ENCODE measurements at places on chromosomes 13 and 19.

GRCh38 chr13:51925865-51926527, 64.2 kb downstream of the CCDC70 start:
- no peak for DNase-seq

DNA sequence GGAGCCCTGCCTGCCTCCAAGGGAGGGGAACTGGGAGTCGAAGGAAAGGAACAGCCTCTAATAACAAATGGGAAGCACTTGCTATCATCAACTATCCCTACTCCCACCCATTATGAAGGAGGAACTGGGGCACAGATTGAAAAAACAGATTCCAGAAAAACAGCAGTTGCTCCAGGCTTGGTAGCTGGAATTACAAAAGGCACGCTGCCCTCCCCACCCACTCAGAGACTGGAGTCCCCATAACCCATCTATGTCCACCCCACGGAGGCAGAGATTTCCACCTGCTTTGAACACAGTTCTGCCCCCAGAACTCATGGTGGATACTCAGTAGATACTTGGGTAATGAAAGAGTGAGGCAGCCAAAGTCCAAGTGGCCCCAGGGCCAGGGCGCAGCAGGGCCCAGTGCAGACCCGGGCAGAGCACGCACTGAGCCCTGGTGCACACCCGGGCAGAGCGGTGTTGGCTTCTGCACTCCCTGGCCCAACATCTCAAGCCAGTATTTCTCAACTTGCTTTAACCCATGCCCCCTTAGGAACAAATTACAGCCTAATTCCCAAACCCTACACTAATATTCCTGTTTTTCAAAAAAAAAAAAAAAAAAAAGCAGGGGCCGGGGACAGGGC, 19.1 kb upstream of the CCNP start:
- DNase-seq, result no peak

- DNase-seq, result no peak
Observed at GRCh38 chr19:18456974-18457373, 19.0 kb upstream of the ISYNA1 start.

GRCh38 chr13:19862481-19863313, 752 bp downstream of the ZMYM5 start:
- DNase-seq, result peak; percentile 69

GRCh38 chr13:98922306-98922705, 55.6 kb downstream of the DOCK9 start:
- DNase-seq, result no peak

DNA sequence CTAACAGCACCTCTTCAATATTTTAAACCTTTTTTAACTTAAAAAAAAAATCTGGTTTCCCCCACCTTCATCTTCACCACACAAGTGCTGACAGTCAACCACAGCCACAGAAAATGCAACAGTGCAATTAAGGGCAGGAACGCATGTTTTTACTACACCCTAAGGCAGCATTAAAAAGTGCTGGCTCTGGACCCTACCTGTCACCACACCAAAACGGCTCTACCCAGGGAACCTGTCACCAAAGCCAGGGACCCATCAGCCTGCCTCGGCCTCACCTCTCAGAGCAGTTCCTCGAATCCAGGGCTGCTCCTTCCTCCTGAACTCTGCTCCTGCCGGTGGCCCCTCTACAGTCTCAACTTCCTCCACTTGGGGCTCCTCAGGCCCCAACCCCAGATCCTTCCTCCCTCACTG, 22.5 kb upstream of the SLC35E1 start:
- no peak for DNase-seq

DNA sequence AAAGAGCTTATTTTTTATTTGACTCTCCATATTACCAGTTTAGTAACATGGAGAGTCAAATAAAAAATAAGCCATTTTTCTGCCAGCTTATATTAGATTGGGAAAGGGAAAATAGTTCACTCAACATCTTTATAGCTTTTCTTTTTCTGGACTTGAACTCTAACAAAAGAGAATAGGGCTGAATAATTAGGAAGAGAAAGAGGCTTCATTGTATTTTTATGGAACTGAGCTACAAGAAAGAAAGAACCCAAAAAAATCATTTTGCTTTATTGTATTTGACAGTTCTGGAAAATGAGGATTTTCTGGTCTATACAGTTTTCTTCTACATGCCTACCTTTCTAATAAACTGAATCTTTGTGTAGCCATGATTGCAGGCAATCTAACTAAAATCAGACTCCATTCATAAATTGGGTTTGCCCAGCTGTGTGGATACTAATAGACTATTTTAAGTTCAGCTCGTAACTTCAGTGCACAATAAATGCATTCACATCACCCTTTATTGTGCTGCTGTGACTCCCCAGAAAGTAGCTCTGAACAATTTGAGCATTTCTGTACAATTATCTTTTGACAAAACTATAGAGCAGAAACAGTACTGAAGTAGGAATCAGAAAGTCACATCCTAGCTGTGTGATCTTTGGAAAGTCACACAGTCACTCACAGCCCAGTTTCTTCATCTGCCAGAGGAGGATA, 115.3 kb downstream of the STOML3 start:
- DNase-seq, result no peak

GRCh38 chr19:38362076-38362945, 12.1 kb upstream of the PSMD8 start:
- DNase-seq, result peak; percentile 25

Measured in NB4 (cell line).